ENCODE measurements at places on chromosomes 4 and X.

DNA sequence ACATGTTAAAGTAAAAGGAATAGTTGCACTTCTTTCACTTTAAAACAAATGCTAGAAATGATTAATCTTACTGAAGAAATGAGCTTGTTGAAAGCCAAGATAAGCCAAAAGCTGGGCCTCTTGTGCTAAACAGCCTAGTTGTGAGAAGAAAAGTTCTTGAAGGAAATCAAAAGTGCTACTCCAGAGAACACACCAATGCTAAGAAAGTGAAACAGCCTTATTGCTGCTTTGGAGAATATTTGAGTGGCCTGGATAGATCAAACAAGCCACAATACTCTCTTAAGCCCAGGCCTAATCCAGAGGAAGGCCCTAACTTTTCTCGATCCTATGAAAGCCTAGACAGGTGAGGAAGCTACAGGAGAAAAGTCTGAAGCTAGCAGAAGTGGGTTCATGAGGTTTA, 967.9 kb upstream of the INTU start:
- DNase-seq = no peak

- DNase-seq = no peak
These were observed 836.0 kb downstream of the PDHA2 start for GRCh38 chr4:96675896-96676295.

GRCh38 chr4:53763813-53764597, 172.7 kb upstream of the LNX1 start:
- no peak for DNase-seq

DNA sequence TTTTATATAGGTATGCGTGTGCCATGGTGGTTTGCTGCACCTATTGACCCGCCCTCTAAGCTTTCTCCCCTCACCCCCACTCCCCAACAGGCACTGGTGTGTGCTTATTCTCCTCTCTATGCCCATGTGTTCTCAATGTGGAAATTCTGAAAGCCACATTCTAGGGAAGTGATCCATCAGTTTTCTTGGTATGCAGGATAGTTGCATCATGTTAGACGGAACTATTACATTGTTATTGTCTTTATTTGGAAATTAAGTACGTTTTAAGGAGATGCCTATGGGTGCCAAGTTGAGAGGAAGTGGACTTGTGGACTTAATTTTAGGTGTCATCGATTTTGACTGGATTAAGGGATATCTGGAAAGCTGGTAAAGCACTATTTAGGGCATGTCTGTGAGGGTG, 204.6 kb downstream of the RBM46 start:
- no peak for DNase-seq

DNA sequence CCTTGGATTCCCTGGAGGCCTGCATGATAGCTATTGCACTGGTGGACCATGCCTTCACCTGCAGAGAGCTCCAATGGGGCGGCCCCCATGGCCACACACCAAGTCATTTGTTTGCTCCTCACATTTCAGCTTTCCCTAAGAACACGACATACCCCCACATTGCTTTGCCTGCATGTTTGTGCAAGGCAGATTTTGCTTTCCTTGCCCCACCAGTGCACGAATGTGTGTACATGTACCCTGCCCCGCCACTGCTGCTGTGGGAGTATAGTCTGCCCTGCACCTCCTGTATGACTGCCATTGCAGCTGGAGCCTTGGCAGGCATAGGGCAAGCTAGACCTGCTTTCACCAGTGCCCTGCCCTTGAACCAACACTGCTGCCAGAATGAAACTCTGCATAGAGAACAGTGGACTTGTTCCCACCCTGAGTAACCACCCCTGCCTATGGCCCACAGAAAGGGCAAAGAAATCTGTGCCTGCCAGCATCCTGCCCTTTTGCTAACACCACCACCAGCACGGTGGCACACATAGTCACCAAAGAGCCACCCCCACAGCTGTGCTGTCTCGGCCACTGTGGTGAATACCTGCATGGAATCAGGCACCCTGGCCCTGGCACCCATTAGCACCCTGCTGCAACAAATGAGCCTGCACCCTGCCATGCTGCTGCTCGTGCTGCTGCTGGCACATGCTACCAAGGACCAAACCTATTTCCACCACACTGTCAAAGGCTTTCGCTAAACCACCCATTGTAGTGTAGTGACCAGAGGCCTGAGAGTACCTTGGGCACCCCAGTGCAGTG, 661.7 kb upstream of the FAM241A start:
- no peak for DNase-seq

DNA sequence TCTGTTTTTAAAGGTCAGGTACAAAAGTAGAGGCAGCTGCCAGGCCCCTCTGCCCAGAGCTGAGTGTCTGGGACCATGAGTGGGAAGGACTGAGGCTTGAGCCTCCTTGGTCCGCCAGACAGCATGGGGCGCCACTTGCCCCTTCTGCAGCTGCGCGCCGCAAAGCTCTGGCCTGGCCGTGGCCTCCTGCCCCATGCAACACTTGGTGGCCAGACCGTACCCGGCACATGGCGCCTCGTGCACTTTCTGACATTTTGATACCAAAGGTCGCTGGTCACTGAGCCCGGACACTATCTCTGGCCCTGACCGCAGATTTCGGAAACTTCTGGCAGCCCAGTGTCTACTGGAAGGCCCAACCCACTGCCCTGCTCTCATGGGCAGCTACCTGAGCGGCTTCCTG, 18.6 kb downstream of the CLTRN start:
- no peak for DNase-seq

DNA sequence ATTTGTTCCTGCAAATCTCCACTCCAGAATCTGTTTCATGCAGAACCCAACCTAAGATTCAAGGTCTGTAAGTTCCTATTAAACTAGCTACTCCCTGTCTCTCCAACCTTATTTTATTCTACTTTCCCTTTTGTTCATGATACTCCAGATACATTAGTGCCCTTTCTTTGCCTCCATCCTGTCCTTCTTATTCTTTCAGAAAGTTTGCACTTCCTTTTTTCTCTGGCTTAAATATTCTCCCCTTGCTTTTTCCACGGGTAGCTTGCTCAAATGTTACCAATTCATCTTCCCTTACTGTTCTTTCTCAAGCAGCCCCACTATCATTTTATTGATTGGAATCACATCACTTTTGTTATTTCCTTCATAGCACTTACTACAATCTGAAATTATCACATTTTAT, 72.1 kb downstream of the CAMK2D start:
- no peak for DNase-seq

DNA sequence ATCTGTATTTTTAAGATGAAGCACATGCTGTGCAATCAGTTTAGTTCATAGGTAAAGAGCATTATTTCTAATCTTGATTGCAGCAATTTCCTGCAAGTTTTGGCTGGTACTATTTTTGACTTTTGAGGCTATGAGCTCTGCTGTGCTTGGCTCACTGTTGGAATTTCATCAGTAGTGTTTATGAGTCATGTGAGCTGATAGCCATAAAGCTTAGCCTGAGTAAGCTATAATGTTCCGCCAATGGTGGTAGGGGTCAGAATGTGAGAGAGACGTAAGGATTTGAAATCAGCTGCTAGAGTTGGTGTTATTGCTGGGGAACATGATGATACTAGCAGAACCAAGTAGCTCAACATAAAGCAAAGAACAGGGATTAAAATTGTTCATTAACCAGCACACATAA, 590.9 kb upstream of the GNPDA2 start:
- DNase-seq = no peak

GRCh38 chr4:15958562-15958961, 4.4 kb downstream of the FGFBP2 start:
- DNase-seq = no peak

DNA sequence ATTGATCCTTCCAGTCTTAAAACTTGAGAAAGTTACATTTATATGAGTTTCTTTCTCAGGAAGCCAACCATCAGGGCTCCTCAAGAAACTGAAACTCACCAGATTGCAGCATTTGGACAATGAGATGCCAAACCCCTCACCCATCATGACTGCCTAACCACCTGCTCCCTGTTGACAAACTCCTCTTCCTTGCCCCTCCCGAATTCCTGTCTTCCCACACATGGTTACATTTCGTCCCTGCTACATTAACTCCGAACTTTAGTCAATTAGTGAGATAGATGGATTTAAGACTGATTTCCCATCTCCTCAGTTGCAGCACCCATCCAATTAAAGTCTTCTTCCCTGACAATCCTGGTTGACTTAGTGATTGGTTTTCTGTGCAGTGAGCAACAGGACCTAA, 118.7 kb downstream of the ZNF330 start:
- no peak for DNase-seq

DNA sequence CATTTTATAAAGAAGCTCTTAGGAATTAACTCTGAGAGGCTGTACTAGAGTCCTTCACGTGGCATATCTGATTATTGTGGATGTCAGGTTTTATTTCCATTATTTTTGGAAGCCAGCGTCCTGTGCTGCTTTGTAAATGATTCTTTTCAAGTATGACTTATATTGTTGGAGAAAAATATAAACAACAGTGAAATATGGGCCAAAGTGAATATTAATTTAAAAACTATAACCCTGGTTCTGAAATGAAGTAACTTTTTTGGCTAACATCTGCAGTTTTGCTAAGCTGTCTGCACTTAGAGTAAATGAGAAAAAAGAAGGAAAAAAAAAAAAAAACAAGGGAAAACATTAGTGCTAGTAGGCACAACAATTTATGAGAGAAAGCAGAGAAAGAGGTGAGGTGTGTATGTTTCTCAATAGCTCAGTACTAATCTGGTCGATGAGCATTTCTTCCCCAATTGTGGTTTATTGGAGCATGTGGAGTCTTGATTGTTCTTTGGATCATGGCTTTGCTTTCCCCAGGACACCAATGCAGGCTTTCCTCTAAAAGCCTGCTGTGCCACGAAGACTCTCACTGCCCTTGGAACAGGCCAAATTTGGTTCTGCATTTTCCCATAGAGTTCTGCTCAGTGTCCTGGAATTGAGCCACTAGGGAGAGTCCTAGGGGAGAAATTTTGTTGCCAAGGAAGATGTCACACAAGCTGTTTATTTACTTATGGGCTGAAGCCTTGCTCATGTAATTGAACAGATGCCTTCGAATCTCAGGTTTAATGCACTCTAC, 273.3 kb downstream of the DKK2 start:
- no peak for DNase-seq

DNA sequence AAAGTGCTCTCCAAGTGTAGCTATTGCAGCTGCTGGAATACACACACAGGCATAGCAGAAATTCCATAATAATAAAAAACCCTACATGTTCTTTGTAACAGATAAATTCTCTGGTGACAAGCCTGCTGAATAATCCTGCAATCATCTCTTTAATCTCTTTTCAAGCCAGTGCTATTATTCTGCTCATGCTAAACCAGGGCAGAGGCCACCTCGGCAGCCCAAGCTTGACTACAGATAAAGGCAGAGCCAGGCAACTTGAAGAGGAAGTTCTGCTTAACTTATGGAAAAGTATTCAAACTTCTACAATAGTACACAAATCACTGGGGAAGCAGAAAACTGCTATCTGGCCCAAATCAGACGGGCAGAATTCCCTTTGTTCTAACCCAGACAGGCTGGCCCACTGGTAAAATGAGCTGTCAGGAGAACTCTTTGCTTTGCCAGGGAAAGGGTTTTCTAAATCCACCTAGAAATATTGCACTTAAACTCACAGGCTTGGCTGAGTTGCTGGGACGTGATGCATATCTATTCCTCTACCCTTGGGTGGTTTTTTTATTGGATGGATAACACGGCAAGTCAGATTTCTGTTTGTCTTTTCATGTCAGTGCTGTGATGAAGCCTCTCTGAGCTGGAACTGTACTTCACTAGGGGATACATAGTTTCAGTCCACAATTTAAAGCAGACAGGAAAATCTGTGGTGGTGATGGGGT, 70.5 kb downstream of the GATB start:
- no peak for DNase-seq

DNA sequence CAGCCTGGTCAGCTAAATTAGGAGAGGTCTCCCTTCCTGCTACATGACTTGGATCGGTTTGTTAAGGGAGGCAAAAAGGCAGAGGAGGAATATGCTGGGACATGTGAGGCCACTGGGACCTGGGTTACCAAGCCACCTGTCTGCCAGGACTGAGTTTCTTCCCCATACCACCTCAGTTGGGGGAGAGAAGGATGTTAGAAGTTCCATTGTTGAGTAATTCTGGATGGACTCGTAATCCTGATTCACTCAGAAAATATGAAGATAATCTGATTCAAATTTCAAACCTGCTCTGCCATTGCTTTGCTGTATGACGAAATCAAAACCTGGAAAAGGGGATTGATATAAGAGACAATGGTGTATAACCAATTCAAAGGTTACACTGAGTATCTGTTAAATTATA, 97.4 kb upstream of the S100G start:
- no peak for DNase-seq

- peak; percentile 14 for DNase-seq
These were observed 3.1 kb downstream of the ZNF827 start for GRCh38 chr4:145935253-145936141.

GRCh38 chr4:183342541-183343533, 20.6 kb upstream of the CLDN24 start:
- no peak for DNase-seq

- no peak for DNase-seq
These were observed 275.4 kb downstream of the FAT4 start for GRCh38 chr4:125590158-125590557.

GRCh38 chr4:25146076-25146475, 14.2 kb downstream of the SEPSECS start:
- no peak for DNase-seq

DNA sequence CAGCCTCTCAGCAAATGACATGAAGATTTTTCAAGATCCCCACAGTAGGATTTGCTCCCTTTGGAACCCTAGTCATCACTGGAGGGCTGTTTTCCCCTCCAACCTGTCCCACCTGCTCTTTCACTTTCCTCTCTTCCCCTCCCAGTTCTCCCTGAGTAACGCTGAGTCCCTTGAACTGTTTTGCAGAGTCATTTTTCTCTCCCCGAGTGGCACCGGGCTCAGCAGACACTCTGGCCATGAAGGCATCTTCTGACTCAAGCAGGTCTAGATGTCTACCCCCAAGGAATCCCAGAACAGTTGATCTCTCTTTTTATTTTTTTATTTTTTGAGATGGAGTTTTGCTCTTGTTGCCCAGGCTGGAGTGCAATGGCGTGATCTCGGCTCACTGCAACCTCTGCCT, 52.2 kb downstream of the HTRA3 start:
- DNase-seq = no peak

GRCh38 chrX:152847281-152847680, 16.4 kb downstream of the NSDHL start:
- DNase-seq = no peak

Measured in SW480 (cell line).